Kidney (tissue), 22 donors: ENCODE measurements at places on chromosomes 11 and 22. TPM values are rescaled to one million over a fixed set of nuclear protein-coding genes. Genes with fewer than 3 reads are reported as not detected.

- no peak for DNase-seq
These were observed 11.6 kb downstream of the DDX17 start for GRCh38 chr22:38494498-38494897.

- no peak for DNase-seq
These were observed 14.4 kb upstream of the GRK2 start for GRCh38 chr11:67251841-67252240.

- no peak for DNase-seq
These were observed 13.0 kb upstream of the MCHR1 start for GRCh38 chr22:40666151-40666848.

- DNase-seq: no peak
These were observed 1046.6 kb downstream of the FAM181B start for GRCh38 chr11:81687057-81687456.

- no peak for DNase-seq
These were observed 47.2 kb downstream of the CCDC34 start for GRCh38 chr11:27315836-27316235.

The TSGA10IP gene
- polyA plus RNA-seq: not detected

GRCh38 chr11:103279821-103280220, 170.6 kb downstream of the DYNC2H1 start:
- no peak for DNase-seq

The DGAT2 gene
- 7.0 TPM for polyA plus RNA-seq

GRCh38 chr11:37857726-37858125, 1259.7 kb upstream of the RAG2 start:
- DNase-seq: no peak

- no peak for DNase-seq
These were observed 12.3 kb downstream of the GUCD1 start for GRCh38 chr22:24542641-24543040.

The MICAL2 gene
- 7.8 TPM for polyA plus RNA-seq

DNA sequence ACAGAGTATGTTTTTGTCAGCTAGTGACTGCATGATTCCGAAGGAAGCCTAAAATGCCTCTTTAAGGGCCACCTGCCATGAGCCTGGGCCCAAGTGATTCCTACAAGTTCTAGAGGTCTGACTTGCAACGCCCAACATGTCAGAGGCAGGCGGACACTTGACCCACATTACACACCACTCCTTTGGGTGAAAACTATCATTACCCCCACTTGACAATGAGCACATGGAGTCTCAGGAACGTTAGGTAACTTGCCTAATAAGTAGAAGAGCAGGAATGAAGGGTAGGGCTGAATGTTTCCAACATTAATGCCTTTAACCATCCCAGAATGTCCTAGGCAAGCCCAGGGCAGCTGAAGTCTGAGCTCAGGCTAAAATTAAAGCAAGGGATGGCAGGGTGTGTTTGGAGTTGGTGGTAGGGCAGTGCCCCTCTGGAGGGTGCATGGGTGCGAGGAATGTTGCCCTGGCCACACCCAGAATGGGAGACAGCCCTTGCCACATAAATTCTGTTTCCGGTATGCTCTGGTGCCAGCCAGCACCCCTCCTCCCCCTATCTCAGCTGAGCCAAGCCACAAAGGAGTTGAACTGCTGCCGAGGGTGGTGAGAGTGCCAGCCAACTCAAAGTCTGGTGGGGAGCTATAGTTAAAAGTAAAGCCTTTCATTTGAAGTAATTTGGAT, 2.5 kb downstream of the PLAAT2 start:
- no peak for DNase-seq

DNA sequence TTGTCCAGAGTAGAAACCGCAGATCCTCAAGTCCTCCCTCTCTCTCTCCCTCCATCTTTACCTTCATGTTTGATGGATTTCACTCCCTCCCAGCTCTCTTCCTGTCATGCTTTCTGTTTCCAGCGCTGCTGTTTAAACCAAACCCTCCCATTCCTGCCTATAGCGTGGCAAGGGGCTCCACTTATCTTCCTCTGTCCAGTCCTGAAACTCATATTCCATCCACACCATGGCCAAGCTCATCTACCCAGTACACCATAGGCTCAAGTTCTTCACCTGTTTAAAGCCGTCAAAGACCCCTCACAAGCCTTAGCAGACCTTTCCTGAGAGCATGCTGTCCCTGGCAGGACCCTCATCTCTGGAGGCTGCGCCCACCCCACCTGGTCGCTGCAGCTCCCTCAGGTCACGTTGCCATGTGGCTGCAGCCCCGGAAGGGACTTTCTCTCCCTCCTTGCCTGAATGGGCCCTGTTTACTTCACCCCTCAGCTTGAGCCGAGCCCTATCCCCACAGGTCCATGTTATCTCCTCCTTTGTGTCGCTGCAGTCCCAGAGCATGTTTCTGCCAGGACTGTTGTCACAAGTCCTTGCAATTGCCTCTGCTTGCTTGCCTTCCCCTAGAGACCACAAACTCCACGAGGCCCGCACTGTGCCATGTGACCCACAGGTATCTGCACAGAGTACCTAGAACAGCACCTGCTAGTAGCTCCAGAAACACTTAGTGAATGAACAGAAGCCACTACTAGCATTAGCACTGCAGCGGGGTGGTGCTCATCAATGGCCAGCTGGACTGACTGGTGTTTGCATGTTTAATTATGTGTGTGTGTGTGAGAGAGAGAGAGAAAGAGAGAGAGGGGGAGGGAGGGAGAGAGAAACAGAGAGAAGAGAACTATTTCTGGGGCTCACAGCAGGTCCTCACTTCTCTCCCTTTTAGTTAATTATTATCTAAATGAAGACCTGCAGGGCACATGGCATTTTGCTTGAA, 149.4 kb upstream of the SNX19 start:
- peak; percentile 37 for DNase-seq

- no peak for DNase-seq
These were observed 1091.9 kb upstream of the RAG2 start for GRCh38 chr11:37689951-37690350.

DNA sequence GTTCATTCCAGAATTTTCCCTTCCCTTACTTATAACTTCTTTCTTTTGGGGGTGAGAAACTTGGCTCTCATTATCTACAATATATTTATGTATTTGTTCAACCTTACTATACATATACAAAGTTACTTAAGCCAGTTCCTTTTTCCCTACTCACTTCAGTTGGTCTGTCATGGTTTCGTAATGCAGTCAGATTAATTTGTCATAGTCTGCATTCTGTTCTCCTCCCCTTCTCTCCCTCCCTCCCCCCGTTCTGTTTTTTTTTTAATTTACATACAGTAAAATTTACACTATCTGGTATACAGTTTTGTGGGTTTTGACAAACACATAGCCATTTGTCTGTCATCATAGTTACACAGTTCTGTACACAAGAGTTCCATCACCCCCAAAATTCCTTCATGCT, 71.8 kb upstream of the ADORA2A start:
- no peak for DNase-seq

DNA sequence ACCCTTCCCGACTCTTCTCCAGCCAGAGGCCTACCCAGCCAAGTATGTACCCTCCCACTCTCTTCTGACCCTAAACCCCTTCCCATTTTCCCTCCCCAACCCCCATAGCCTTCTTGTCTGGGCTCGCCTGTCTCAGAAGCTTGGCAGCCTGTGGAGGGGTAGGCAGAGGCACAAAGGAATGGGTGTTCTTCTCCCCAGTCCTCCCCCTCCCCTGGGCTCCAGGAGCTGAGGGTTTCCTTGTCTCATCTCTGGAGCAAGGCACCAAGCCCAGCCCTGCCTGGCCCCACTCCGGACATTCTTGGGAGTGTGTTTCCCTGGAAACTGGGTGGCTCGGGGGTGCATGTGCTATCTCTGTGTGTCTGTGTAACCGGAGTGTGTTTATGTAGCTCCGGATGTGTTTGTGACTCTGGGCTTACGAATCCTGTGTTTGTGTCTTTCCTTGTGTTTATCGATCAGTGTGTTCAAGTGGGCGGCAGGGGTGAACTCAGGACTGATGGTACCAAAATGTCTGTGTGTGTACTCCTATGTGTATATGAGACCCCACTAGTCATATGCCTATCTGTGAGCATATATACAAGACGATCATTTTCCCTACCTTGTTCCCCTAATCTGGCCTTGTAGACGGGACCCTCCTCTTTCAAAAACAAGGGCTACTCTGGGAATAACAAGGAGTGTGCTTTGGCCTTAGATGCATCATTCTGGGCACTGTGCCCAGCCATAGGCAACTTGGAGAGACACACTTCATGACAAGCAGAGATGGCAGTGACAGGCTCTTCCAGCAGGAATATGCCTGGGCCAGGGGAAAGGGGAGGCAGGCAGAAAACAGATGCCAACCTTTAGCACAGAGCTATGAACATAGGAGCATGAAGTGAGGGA, 10.9 kb downstream of the PHLDB1 start:
- DNase-seq: peak; percentile 87

GRCh38 chr11:22901603-22902002, 41.3 kb upstream of the CCDC179 start:
- no peak for DNase-seq

DNA sequence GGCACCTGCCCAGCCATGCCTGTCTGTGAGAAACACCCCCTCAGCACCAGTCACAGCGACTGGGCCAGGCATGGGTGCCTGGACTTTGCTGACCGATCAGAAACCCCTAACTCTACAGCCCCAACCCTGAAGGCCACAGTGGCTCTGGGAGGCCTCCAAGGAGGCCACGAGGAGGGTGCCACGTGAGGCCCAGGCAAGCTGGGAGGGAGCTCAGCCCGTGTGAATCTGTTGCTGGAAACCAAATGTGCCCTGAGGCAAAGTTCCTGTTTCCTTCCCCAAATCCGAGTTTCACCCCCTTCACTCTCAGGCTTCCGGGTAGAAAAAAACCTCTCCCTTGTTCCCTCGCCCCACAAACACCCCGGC, 1.3 kb downstream of the UNC93B1 start:
- DNase-seq: peak; percentile 63

DNA sequence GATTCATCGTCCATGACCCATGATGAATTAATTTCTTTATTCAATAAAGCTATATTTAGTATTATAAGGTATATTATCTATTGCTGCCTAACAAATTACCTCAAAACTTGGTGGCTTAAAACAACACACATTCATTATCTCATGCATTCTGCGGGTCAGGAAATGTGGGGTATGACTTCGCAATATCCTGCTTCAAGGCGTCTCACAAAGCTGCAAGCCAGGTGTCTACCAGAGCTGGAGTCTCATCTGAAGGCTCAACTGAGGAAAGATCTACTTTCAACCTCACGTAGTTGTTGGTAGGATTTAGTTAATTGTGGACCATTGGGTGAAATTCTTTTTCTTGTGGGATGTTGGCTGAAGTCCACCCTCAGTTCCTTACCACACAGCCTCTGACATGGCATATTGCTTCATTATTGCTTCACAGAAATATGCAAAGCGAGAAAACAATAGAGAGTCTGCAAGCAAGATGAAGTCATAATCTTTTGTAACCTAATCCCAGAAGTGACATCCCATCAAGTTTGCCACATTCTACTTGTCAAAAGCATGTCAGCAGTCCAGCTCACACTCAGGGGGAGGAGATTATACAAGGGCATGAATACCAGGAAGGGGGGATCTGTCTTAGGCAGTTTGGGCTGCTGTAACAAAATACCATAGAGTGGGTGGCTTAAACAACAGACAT, 45.1 kb downstream of the KREMEN1 start:
- DNase-seq: no peak

GRCh38 chr11:128345316-128345715, 242.0 kb downstream of the ETS1 start:
- DNase-seq: no peak

DNA sequence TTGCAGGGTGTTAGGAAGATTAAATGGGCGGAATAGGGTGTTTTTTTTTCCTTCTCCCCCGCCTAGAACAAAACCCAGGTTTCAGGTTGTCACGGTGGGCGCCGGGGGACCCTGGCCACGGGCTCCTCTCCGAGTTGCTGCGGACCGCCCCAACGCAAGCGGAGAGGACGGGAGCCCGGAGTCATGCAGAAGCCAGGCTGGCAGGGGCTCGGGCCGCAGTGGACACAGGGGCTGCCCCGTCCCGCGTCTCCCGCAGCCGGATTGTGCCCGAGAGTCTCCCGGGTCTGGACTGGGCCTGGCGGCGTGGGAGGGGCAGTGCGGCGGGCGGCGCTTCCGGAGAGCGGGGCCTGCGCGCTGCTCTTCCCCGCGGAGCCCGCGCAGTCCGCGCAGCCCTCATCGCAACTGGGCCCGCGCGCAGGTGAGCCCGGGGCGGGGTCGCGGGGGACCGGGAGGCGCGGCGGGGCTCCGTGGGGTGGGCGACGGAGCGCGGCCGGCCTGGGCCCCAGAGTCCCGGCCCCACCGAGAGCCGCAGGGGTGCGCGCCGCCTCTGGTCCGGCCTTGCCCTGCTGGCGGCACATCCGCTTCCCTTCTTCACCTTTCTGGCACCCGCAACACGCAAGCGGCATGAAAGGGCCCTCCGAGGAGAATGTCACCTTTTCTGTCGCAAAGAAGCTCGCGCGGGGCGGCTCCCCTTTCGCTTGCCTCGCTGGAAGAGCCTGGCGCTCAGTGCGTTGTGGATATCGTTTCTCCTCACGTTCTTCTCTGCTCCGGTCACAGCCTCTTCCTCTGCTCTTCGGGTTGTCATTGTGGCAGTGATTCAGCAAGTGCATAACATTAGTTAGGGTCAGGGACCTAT, at the start of gene TIRAP:
Gene TIRAP, plus strand, starts transcription at position 358 of the 856 bp plus-strand sequence. CDS start 7,802 bp downstream, outside the sequence.
- peak; percentile 69 for DNase-seq

- peak; percentile 91 for DNase-seq
These were observed 8.4 kb upstream of the SLC2A11 start for GRCh38 chr22:23849009-23850006.

The FADS1 gene
- 6.7 TPM for polyA plus RNA-seq

The SMIM38 gene
- polyA plus RNA-seq: 0.19 TPM

GRCh38 chr11:62543680-62544444, 2.7 kb downstream of the AHNAK start:
- peak; percentile 63 for DNase-seq

DNA sequence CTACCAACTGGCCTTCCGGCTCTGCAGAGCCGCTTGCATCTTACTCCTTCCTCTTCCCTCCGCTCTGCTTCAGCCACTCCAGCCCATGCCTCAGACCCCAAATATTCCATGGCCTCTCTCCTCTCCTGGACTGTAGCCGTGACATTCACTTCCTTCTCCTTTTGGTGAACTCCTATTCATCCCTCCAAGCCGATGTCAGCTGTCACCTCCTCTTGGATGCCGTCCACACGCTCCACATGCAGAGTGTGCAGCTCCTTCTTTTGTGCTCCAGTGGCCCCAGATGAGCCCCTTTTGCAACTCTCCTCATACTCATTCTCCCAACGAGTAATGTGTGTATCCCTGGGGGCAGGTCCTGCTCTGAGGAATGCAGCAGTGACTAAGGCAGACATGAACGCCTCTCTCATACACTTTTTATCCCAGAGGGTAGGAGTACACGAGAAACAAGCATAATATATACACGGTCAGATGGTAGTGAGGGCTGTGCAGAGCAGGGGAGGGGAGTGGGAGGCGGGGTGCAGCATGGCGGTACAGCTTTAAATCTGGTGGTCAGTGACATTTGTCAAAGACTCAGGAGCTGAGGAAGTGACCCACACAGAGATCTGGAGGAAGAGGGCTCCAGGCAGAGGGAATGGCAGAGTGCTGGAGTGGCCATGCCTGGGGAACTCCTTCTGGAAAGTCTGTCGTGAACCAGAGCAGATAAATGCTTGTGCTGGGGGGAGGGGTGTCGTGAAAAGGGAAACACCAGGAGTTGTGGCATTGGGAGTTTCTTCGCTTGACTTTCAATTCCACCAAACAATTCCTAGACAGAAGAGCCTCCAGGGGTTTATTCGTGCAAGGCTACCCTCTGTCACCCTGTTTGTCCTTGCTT, 83.8 kb upstream of the ATXN10 start:
- DNase-seq: peak; percentile 64

- DNase-seq: no peak
These were observed 100.7 kb downstream of the NAV2 start for GRCh38 chr11:19813158-19813879.
